Effector memory CD4-positive, alpha-beta T cell (primary cell): ENCODE measurements at places on chromosomes 4 and X.
A peak's percentile ranks its signal among the peaks of the same experiment; 100 is the strongest.

DNA sequence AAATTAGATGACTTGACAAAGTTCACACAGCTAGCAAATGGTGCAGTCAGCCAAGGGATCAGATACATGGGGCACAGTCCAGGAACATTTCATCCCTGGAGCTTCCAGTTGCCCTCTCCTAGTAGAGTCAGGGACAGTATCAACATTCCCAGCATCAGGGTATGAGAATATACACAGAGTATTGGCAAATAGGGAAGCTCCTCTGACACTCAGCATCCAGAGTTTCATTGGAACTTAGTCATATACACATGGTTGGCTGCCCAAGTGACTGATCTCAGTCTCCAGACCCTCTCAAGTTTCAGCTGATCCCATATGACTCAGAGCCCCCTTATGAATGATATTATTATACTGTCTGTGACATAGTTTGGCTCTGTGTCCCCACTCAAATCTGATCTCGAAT, 13.7 kb upstream of the KCTD8 start:
- no peak for DNase-seq

GRCh38 chr4:78551420-78552351, at the start of gene ANXA3:
Gene ANXA3 (plus strand): TSS chr4:78551770. CDS start chr4:78554474, 2,704 bp downstream.
- no peak for DNase-seq

- no peak for DNase-seq
Observed at GRCh38 chr4:10599574-10599973, 85.0 kb downstream of the CLNK start.

- DNase-seq: no peak
Observed at GRCh38 chrX:63350465-63350877, 661 bp downstream of the SPIN4 start.

DNA sequence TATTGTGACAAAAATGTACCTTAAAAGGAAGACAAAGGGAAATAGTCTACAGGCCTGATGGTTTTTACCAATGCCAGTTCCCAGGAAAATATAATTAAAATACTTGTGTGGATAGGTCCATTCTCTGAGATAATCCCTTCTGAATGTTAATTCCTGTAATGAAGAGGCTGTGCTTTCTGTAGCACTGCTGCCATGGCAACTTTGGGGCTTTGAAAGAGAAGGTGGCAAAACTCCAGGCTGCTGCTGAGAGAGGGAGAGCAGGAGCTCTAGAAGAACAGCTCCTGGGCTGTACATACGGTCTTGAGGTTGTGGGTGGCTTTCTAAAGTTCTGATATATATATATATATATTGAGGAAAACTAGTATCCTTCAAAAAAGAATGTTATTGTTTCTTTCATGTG, 125.4 kb downstream of the PDLIM5 start:
- DNase-seq: no peak

DNA sequence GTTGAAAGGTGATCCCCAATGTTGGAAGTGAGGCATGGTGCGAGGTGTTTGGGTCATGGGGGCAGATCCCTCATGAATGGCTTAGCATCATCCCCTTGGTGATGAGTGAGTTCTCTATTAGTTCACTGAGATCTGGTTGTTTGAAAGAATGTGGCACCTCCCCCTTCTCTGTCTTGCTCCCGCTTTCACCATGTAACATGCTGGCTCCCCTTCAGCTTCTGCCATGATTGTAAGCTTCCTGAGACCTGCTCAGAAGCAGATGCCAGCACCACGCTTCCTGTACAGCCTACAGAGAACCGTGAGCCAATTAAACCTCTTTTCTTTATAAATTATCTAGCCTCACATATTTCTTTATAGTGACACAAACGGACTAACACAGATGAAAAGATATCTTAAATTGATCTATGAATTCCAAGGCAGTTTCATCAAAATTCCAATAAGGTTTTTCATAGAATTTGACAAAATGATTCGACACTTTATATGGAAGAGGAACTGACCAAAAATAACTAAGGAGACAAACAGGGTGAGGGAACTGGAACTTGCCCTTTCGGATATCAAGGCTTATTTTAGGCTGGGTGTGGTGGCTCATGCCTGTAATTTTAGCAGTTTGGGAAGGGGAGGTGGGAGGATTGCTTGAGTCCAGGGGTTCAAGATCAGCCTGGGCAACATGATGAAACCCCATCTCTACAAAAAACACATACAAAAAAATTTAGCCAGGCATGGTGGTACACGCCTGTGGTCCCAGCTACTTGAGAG, 56.9 kb upstream of the OGT start:
- no peak for DNase-seq

GRCh38 chr4:98929341-98930267, 671 bp upstream of the EIF4E start:
- DNase-seq: peak; percentile 17

GRCh38 chrX:115972717-115973116, 197.8 kb upstream of the AGTR2 start:
- DNase-seq: no peak
